ENCODE measurements at places on chromosomes 13 and 19.

GRCh38 chr13:40379794-40380578 is 286.5 kb downstream of the FOXO1 start:
- no peak for DNase-seq

DNA sequence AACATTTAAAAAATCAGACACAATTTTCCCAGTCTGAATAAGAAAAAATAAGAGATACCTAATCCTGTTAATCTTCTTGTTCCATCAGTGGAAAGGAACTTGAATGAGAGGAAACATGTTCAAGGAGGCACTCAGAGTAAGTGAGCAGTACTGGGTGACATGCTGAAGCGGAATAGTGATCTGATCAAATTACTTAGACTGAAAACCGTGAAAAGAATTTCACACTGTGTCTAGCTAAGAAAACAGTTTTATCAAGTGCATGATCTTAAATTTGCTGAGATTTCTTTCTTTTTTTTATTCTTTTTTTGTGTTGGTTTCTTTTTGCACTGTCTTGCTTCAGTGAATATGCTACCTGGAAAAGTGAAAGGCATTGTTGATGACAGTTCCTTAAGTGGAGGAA is 249.5 kb upstream of the SLC10A2 start:
- DNase-seq = no peak

- no peak for DNase-seq
Observed at GRCh38 chr19:47469363-47469700, 2.4 kb downstream of the SLC8A2 start.

- DNase-seq = no peak
Observed at GRCh38 chr19:45646345-45646698, 7.1 kb upstream of the EML2 start.

GRCh38 chr13:50923272-50923671 is 13.7 kb downstream of the RNASEH2B start:
- DNase-seq = no peak

GRCh38 chr13:67632590-67632989 is 402.5 kb upstream of the PCDH9 start:
- no peak for DNase-seq

GRCh38 chr19:38674388-38675171 is 27.1 kb downstream of the ACTN4 start:
- no peak for DNase-seq

GRCh38 chr13:100269837-100270236 is 180.9 kb downstream of the PCCA start:
- no peak for DNase-seq

DNA sequence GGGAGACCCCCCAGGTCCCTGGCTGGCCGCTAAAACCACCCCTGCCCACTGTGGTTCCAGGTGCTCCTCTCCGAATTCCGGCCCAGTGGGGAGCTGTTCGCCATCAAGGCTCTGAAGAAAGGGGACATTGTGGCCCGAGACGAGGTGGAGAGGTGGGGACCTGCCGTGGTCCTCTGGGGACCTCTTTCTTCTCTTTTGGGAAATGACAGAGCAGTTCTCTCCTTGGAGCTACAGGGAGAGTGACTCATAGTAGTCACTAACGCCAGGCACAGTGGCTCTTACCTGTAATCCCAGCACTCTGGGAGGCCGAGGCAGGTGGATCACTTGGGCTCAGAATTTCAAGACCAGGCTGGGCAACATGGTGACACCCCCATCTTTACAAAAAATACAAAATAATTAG is 7.3 kb downstream of the PTGER1 start:
- no peak for DNase-seq

DNA sequence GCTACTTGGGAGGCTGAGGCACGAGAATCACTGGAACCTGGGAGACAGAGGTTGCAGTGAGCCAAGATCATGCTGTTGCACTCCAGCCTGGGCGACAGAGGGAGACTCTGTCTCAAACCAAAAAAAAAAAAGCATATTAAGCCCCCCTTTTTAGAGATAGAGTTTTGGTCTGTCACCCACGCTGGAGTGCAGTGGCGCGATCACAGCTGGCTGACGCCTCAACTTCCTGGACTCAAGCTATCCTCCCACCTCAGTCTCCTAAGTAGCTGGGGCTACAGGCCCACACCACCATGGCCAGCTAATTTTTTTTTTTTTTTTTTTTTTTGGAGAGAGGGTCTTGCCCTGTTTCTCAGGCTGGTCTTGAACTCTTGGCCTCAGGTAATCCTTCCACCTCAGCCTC is 34.2 kb upstream of the MAP3K10 start:
- DNase-seq = no peak

DNA sequence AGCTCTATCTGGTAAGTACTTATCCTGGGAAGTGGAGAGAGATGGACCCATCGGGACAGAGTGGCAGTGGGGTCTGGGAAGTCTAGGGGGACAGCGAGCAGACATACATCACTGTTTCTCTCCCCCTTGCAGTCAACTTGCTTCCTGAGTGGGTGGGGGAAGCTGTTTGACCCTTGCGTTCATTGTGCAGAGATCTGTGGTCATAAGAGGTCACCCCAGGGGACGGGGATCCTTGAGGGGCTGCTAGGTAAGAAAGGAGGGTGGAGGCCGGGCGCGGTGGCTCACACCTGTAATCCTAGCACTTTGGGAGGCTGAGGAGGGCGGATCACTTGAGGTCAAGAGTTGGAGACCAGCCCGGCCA is 474 bp downstream of the ARHGEF18 start:
- DNase-seq = no peak

DNA sequence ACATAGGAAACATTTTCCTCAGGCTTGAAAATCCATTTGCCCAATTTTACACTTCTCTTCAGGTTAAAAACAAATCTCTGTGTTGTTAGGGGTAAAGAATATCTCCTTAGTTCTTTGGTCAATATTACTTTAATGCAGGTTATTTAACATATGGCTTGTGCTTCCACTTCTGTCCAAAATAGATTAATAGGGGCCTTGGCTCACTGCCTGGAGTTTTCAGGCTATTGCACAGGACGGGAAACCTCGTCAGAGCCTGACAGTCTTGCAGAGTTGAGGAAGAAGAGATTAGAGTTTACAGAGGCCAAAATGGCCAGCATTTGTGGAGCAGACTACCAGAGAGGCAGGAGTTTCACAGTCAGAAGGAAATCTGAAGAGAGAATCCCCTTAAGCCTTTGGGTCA is 863.9 kb upstream of the GPC6 start:
- DNase-seq = no peak

- DNase-seq = no peak
Observed at GRCh38 chr13:43979492-43979891, 99.8 kb downstream of the LACC1 start.

GRCh38 chr13:55573565-55573964 is 1567.2 kb upstream of the PRR20A start:
- DNase-seq = no peak

DNA sequence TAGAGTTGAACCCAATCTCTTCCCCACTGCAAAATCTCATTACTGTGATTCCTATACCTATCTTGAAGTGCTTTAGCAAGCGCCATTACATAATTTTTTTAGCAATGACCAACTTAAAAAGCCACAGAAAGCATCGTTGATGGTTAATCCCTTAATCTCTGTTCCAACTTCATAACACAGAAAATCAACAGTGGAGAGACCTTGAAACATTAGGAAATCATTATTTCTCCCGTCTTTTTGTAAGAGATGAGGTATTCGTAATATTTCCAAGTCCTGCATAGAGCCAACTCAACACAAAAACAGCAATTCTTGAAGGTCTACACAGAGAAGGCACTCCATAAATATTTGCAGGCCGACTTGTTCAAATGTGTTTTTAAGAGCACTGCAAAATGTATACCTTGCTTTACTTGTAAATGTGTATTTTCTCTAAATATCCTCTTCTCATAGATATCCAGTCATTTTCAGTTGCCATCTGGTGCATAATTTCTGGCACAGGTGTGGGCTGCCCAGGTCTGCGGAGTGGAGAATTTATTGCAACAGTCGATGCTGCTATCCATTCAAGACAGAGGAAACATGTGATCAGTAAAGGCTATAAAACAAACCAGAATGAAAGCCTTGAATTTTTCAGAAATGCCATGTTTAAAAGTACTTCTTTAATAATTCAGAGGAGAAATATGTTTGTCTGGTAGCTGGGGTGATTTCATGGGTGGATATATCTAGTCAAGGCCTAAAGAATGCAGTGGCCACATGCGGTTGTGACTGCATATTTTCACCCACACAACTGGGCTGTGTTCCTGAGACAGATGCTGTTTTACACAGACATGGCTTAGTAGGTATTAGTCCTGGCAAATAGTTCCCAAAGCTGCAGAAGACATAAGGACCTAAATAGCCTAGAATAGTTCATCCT is 234.3 kb upstream of the STARD13 start:
- no peak for DNase-seq

- DNase-seq = no peak
Observed at GRCh38 chr13:71274923-71275608, 591.9 kb downstream of the DACH1 start.

GRCh38 chr13:50537029-50537428 is 306.5 kb downstream of the DLEU7 start:
- DNase-seq = no peak

DNA sequence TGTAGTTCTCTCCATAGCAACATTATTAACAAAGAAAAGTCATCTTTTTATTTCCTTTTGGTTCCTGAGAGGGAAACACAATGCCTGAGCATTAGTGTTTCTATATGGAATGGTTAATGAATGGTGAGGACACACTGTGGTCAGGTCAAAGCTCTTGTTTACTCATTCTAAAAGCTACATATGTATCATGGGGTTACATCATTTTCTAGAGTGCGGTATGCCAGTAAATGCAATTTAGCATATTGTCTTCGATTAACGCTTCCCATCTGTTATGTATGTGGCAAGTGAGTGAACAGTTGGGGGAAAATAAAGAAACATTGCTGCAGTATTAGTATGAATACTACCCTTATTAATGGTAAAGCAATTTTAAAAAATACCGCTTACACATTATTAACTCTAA is 1152.2 kb upstream of the SPRY2 start:
- no peak for DNase-seq

GRCh38 chr13:50685491-50685890 is 158.0 kb downstream of the DLEU7 start:
- no peak for DNase-seq

GRCh38 chr13:20901668-20902437 is 693 bp downstream of the XPO4 start:
- DNase-seq = peak; percentile 29

- DNase-seq = no peak
Observed at GRCh38 chr13:113638173-113638746, 19.7 kb downstream of the ATP4B start.

DNA sequence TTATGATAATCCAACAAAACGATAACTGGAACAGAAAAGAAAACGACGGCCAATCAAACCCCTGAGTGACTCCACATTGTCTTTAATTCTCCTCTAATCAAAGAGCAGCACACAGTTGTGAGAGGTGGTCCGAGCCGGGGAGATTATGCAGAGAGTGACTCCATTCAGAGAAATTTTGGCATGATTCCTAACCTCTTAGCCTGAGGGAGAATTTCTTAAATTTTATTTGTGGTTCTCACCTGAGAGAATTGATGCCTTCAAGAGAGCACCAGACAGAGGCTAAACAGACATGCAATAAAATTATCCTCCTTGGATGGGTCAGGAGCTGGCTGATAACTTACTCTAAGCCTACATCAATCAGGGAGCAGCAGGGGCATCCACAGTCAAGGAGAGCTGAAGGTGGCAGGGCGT is 310.0 kb upstream of the KLF12 start:
- no peak for DNase-seq

- peak; percentile 88 for DNase-seq
Observed at GRCh38 chr19:18294467-18294864, 13.0 kb upstream of the JUND start.
